NCI-H1092 (cell line): ENCODE measurements at places on chromosomes 13 and 19.

DNA sequence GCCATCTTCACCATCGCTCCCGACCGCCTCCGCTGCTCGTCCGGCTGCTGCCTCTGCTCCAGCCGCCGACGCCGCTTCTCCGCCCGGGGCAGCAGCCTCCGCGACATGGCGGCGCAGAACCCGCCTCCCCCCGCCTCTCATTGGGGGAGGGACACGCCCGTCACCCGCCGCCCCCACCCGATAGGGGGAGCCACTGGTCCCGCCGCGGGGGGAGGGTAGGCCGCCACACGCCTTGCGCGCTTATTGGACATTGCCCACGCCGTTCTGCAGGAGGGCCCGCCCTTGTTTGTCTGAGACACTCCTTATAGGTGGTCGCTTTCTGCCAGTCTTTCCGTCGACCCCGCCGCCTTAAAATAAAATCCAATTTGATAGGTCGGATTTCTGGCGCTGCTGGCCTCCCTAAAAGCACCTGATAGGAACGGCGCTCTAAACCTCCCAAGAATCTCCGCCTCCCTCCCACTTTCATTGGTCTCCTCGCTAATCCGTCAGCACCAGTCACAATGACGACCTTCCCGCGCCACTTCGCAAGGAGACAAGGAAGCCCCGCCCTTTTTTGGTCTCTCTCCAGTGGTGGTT lies at the start of gene HNRNPL:
TSS of gene HNRNPL (minus strand) at position 127 of the 576 bp plus-strand sequence. CDS start at position 107, 20 bp downstream.
- DNase-seq, result peak; percentile 99

- no peak for DNase-seq
Observed at GRCh38 chr13:25429466-25429865, 57.7 kb downstream of the ATP8A2 start.

GRCh38 chr19:33521480-33522370 lies at the start of gene PEPD:
Gene PEPD (minus strand): TSS chr19:33521791. CDS start chr19:33521760, 31 bp downstream.
- peak; percentile 77 for DNase-seq

DNA sequence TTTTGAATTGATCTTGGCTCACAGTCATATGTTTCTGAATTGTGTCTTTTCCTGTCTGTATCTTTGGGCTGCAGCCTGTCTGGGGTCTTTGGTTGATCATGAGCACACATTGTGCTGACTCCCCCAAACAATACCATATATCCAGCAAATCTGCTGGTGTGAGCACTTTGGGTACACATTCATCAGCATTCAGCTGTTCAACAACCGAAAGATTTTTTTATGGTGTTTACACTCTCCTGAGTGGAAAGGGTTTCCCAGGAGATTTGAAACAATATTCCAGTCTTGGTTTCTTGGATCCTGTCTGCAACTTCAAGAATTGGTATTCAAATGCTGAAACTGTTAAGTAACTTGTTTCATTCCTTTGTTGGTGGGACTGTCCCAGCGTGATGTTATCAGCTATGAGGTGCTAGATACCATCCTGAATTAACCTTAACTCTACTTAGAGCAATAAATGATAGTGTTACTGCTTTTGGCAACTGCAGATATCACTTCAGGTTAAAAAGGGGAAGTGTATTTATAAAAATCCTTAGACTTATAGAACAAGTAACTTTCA lies 78.4 kb upstream of the DIAPH3 start:
- DNase-seq, result no peak

GRCh38 chr13:85536706-85537105 lies 262.5 kb downstream of the SLITRK6 start:
- no peak for DNase-seq

GRCh38 chr13:100382785-100383184 lies 205.8 kb downstream of the GGACT start:
- no peak for DNase-seq

- DNase-seq, result no peak
Observed at GRCh38 chr13:21235174-21235573, 58.7 kb downstream of the MRPL57 start.

GRCh38 chr13:36417331-36417730 lies 15.0 kb upstream of the CCNA1 start:
- no peak for DNase-seq

GRCh38 chr13:70362820-70363570 lies 254.7 kb upstream of the KLHL1 start:
- no peak for DNase-seq

- DNase-seq, result peak; percentile 57
Observed at GRCh38 chr19:36032251-36033104, at the start of gene CLIP3. Gene CLIP3 (minus strand): TSS chr19:36032873. CDS start chr19:36032357, 516 bp downstream.

GRCh38 chr19:4832776-4833175 lies 1.3 kb upstream of the TICAM1 start:
- DNase-seq, result no peak

DNA sequence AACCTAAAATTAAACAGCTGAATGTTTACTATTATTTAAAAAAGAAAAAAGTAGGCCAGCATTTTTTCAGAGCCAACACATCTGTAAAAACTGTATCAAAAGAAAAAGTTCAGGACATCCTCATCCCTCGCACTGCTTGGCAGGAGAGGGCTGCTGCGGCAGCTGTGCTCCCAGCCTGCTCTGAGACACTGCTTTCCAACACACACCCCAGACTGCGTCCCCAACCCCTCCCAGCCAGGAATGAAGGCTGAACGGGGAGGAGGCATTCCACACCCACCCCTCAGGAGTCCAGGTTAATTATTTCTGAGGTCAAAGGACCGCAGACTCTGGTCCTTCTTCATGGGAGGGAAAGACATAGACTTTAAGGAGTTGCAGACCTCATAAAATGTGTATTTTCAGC lies 43.1 kb downstream of the COL4A1 start:
- no peak for DNase-seq

GRCh38 chr19:49848938-49849337 lies 2.0 kb upstream of the PTOV1 start:
- no peak for DNase-seq

GRCh38 chr19:16521715-16522289 lies 20.4 kb downstream of the CHERP start:
- DNase-seq, result no peak

DNA sequence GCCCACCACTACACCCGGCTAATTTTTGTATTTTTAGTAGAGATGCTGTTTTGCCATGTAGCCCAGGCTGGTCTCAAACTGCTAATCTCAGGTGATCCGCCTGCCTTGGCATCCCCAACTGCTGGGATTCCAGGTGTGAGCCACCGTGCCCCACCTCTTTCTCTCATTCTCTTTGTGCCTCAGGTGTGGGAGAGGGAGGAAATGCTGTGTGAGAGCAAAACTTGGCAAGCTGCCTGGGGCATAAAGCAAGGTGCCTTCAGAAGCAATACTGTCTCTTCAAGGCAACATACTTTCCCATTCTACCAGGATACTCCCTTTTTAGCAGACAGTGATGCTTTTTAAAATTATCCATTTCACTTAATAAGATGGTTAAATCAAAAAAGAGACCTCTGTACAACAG lies 53.2 kb upstream of the RFC3 start:
- no peak for DNase-seq
